ENCODE measurements at places on chromosomes 4 and X.

DNA sequence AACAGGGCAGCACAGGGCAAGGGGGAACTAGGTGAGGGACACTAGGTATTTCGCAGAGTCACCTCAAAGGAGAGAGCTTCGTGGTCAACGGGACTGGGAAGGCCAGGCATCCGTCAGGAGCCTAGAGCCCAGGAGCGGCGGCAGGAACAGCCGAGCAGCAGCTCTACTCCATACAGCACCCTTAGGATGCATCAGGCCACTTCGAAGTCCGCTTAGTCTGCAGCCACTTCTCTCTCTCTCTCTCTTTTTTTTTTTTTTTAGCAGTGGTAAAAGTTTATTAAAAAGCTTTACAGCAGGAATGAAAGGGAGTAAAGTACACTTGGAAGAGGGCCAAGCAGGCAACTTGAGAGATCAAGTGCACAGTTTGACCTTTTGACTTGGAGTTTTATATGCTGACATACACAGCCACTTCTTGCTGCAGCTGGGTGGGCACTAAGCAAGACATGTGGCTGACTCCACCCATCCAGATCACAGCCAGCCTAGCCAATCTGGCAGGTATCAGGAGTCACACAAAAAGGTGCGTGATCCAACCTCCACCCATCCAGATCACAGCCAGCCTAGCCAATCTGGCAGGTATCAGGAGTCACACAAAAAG lies 209.7 kb upstream of the RADX start:
- DNase-seq = no peak

- DNase-seq = peak; percentile 34
Measured at GRCh38 chr4:3880615-3881120, 114.5 kb downstream of the ADRA2C start.

GRCh38 chr4:152680988-152681603 lies 1.3 kb upstream of the TMEM154 start:
- DNase-seq = no peak

DNA sequence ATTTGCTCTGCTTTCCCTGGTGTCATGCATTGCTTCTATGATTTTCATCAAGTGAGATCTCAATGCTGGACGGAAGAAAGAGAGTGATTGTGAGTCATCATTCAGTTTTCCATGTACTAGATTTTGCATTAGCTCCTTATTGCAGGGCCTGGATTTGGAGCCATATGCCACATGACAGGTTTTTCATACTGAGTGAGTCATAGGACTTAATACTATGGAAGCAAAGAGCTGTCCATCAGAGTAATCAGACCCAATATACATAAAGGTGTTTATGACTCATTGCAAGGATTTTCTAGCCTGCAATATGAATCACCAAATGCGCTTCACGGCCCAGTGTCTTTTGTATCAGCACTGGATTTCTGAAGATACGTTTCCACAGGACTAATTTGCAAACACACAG lies 11.2 kb upstream of the TFDP3 start:
- DNase-seq = no peak

GRCh38 chr4:87498446-87498900 lies 30.7 kb downstream of the SPARCL1 start:
- no peak for DNase-seq

- no peak for DNase-seq
Measured at GRCh38 chr4:184762100-184762499, 28.2 kb upstream of the CENPU start.

- no peak for DNase-seq
Measured at GRCh38 chr4:6001680-6002491, 16.3 kb downstream of the C4orf50 start.

- DNase-seq = no peak
Measured at GRCh38 chr4:126742048-126742447, 890.7 kb upstream of the INTU start.

GRCh38 chrX:112536544-112536943 lies 143.2 kb downstream of the LHFPL1 start:
- no peak for DNase-seq

All from stimulated activated CD8-positive, alpha-beta memory T cell treated with anti-CD3 and anti-CD28 coated beads, Interleukin-4, amount 100 ng/mL, for 1 hour (primary cell).